Gastrocnemius medialis (tissue), 4 donors: ENCODE measurements at places on chromosomes 1 and 21. TPM values are rescaled to one million over a fixed set of nuclear protein-coding genes. Genes with fewer than 3 reads are reported as not detected.
A peak's percentile ranks its signal among the peaks of the same experiment; 100 is the strongest.

- no peak overlapping the region for H3K27ac ChIP-seq
- H3K4me1 ChIP-seq, result peaks cover 6% of the 10 kb centered on the region
- no peak overlapping the region for H3K4me3 ChIP-seq
- no peaks in the 10 kb centered on the region for H3K27me3 ChIP-seq
- peaks cover 33% of the 10 kb centered on the region for H3K36me3 ChIP-seq
Measured at GRCh38 chr1:230251644-230252191, 174.4 kb downstream of the PGBD5 start.

- no peaks in the 10 kb centered on the region for H3K27me3 ChIP-seq
- H3K4me1 ChIP-seq, result no peaks in the 10 kb centered on the region
- no peak for DNase-seq
Measured at GRCh38 chr1:56473582-56474270, 105.6 kb downstream of the PLPP3 start.

- H3K27ac ChIP-seq, result peak overlapping the region; percentile 78
- DNase-seq, result no peak
Measured at GRCh38 chr1:17587693-17588047, 48.2 kb downstream of the ARHGEF10L start.

- H3K4me1 ChIP-seq, result peaks cover 25% of the 10 kb centered on the region
- H3K4me3 ChIP-seq, result no peak overlapping the region
- DNase-seq, result peak; percentile 2
- no peak overlapping the region for H3K27ac ChIP-seq
Measured at GRCh38 chr1:68917456-68917855, 420.6 kb upstream of the DEPDC1 start.

GRCh38 chr1:93964777-93965200, 55.6 kb upstream of the GCLM start:
- no peak overlapping the region for H3K4me3 ChIP-seq
- no peaks in the 10 kb centered on the region for H3K27me3 ChIP-seq
- no peak for DNase-seq
- no peak overlapping the region for H3K27ac ChIP-seq
- no peaks in the 10 kb centered on the region for H3K36me3 ChIP-seq

GRCh38 chr1:89670163-89670562, 37.2 kb downstream of the LRRC8C start:
- DNase-seq, result no peak
- H3K27me3 ChIP-seq, result no peaks in the 10 kb centered on the region
- H3K4me1 ChIP-seq, result no peaks in the 10 kb centered on the region
- H3K36me3 ChIP-seq, result no peaks in the 10 kb centered on the region
- no peak overlapping the region for H3K27ac ChIP-seq

DNA sequence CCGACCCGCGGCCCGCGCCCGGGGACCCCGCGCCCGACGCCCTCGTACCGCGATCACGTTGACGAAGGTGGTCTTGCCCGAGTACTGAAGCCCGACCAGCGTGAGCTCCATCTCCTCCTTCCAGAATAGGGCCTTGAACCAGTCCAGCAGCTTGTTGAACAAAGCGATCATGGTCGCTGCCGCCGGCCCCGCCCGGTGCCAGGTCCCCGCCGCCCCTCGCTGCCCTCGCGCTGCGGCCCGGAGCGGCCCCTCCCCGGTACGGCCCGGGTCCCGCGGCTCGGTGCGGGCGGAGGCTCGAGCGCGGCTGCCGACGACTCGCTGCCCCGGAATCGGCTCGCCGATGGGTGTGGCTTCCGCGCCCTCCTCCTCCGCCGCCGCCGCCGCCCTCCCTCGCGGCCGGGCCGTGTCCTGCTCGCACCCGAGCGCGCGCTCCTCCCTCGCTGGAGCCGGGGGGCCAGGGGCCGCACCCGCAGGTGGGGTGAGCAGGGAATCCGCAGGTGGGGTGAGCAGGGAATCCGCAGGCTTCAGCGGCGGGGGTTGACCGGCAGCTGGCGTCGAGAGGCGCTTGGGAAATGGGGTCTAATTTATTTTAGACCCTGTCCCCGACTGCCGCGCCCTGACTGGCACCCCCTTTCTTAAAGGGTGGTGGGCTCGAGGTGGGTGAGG, at the start of gene ARL8A:
TSS of gene ARL8A (minus strand) at position 336 of the 666 bp plus-strand sequence. CDS start at position 171, 165 bp downstream.
- peaks cover 31% of the 10 kb centered on the region for H3K4me1 ChIP-seq
- peak within 1 kb of the TSS; percentile 94 for H3K4me3 ChIP-seq
- DNase-seq, result peak; percentile 45
- H3K27me3 ChIP-seq, result no peaks in the 10 kb centered on the region

GRCh38 chr21:16047904-16048303, 318.1 kb downstream of the USP25 start:
- no peak overlapping the region for H3K27ac ChIP-seq
- no peak for DNase-seq
- no peak overlapping the region for H3K4me3 ChIP-seq
- no peaks in the 10 kb centered on the region for H3K4me1 ChIP-seq
- H3K27me3 ChIP-seq, result no peaks in the 10 kb centered on the region

GRCh38 chr1:191460234-191460633, 698.0 kb upstream of the RGS18 start:
- H3K27me3 ChIP-seq, result no peaks in the 10 kb centered on the region
- no peak overlapping the region for H3K27ac ChIP-seq
- H3K4me3 ChIP-seq, result no peak overlapping the region
- no peak for DNase-seq
- H3K36me3 ChIP-seq, result no peaks in the 10 kb centered on the region

- no peak for DNase-seq
- H3K27me3 ChIP-seq, result no peaks in the 10 kb centered on the region
- no peaks in the 10 kb centered on the region for H3K36me3 ChIP-seq
- H3K27ac ChIP-seq, result no peak overlapping the region
- no peak overlapping the region for H3K4me3 ChIP-seq
Measured at GRCh38 chr1:201304126-201304525, 20.8 kb downstream of the PKP1 start.

DNA sequence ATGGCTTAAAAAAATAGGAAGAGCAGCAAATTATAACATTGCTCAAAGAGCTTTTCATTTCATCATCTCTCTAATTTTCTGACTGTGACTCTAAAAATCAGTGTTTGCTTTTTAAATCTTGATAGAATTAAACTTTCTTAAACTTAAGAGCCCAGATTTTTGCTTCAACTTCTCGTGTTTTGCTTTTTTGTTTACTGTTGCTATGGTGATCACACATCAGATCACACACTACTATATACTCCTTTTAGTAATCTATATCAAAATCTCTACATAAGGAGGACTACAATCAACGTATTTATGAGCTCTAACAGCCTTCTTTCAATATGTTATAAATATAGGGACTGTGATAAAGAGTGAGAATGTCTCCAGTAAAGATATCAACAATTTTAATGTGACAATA, 537.3 kb downstream of the KCNT2 start:
- no peaks in the 10 kb centered on the region for H3K36me3 ChIP-seq
- no peaks in the 10 kb centered on the region for H3K27me3 ChIP-seq
- no peaks in the 10 kb centered on the region for H3K4me1 ChIP-seq
- no peak overlapping the region for H3K27ac ChIP-seq

GRCh38 chr1:191970116-191970515, 188.1 kb upstream of the RGS18 start:
- H3K4me3 ChIP-seq, result no peak overlapping the region
- H3K36me3 ChIP-seq, result no peaks in the 10 kb centered on the region
- no peak for DNase-seq
- no peaks in the 10 kb centered on the region for H3K4me1 ChIP-seq
- no peaks in the 10 kb centered on the region for H3K27me3 ChIP-seq

DNA sequence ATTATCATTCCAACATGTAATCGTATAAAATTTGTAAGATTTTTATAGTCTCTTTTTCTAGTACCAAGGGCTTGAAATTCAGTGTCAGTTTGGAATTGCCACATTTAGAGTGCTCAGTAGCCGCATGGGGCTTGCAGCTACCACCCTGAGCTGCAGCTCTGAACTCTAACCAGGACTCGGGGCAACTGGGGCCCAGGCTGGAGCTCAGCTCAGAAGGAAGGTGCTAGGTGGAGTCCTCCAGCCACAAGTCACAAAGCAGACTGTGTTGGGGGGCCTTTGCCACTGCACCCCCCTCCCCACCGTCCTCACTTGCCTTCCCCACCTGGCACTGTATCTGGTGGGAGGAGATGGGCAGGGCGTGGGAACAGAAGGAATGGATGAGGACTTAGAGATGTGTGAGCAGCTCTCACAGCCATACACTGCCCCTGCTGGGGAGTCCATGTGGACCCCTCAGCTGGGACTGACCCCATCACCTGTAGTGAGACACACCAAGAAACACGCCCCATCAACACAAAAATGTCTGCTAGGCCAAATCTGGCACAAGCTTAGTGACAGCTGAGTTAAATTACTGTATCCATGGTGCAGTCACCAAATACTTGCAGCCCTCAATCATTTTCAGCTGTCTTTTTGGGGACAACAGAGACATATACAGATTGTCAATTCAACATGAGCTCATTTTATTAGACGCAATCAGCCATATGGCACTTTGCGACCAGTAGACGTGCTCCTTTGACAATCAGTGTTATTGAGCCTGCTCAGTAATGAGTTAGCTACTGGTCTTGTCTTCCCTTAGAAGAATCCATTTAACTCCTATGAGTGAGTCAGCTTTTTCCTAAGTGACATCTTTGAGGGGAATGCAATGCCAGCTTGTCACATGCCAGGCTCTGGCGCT, 241.7 kb upstream of the RAB4A start:
- H3K27me3 ChIP-seq, result no peaks in the 10 kb centered on the region
- no peak overlapping the region for H3K27ac ChIP-seq
- no peaks in the 10 kb centered on the region for H3K36me3 ChIP-seq
- no peaks in the 10 kb centered on the region for H3K4me1 ChIP-seq
- no peak overlapping the region for H3K4me3 ChIP-seq

- peaks cover 6% of the 10 kb centered on the region for H3K4me1 ChIP-seq
- H3K4me3 ChIP-seq, result no peak overlapping the region
- no peaks in the 10 kb centered on the region for H3K27me3 ChIP-seq
- no peak for DNase-seq
- no peak overlapping the region for H3K27ac ChIP-seq
- H3K36me3 ChIP-seq, result peaks cover 5% of the 10 kb centered on the region
Measured at GRCh38 chr21:15034126-15034853, 30.5 kb downstream of the NRIP1 start.

DNA sequence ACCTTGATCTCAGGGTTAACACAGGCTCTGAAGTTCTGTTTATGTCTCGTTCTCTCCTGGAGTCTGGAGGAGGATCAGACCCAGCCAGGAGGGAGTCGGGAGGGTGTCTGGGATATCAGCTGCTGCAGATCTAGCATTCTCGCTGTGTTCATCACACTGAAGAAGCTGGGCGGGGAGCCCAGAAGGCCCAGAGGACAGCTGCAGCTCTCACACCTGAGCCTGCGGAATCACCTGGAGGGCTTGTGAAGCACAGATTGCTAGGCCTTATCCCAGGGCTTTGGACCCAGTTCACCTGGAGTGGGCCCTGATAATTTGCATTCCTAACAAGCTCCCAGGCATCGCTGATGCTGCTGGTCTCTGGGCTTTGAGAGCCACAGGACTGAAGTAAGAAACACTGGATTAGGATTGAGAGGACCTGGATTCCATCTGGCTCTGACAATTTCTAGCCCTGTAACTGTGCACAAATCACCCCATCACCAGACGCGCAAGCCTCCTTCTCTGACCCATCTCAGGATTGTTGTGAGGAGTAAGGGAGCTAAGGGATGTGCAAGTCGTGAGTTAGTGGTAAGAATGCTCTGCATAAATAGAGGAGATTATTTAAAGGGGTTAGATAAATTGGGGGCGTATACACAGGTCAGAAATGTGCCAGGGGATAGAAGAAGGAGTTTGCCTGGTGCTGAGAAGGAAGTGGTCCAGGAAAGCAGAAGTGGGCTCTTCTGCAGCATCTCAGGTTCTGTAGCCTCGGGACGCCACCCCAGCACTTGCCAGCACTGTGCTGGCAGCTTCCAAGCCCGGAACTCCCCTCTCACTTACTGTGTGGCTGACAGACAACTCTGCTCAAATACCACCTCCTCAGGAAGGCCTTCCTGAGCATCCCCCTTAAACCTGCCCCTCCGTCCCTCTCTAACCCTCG, 19.1 kb downstream of the ABCA4 start:
- H3K4me3 ChIP-seq, result no peak overlapping the region
- DNase-seq, result no peak
- H3K27me3 ChIP-seq, result no peaks in the 10 kb centered on the region
- H3K36me3 ChIP-seq, result no peaks in the 10 kb centered on the region
- no peak overlapping the region for H3K27ac ChIP-seq

GRCh38 chr1:9211291-9211811, 23.2 kb upstream of the H6PD start:
- no peaks in the 10 kb centered on the region for H3K27me3 ChIP-seq
- H3K36me3 ChIP-seq, result no peaks in the 10 kb centered on the region
- no peak for DNase-seq
- H3K27ac ChIP-seq, result no peak overlapping the region
- no peak overlapping the region for H3K4me3 ChIP-seq
- no peaks in the 10 kb centered on the region for H3K4me1 ChIP-seq

DNA sequence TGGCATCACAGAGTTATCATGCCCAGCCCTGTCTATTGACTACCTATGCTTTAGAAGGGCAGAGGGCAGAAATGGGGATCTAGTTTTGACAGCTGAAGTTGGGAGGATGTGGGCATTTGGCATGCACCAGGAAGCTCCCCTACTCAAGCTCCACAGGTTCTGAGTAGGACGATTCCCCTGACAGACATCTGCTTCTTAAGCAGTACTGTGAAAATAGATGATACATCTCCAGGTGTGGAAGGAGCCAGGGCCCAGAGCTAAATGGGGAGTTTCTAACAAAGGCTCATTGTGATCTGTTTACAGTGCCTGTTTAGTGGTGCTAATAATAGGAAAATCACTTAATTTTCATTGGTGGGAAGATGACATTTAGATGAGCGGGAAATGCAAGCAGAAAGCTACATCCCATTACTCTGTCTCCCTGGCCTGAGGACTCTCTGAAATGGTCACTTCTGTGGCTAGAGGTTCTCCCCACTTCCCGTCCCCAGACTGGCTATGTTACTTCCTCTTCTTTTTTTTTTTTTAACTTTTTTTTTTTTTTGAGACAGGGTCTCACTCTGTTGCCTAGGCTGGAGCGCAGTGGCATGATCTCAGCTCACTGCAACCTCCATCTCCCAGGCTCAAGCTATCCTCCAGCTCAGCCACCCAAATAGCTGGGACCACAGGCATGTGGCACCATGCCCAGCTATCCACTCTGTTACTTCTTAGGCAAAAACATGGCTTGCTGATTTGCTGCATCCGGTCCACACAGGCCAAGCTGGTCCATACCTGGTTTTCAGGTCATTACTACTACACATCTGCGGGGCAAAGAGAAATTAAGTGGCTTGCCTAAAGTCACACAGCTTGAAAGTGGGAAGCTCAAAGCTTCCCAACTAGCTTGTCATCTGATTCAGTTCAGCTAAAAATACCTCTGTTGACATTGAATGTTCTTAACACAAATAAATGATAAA, 23.2 kb upstream of the CNIH3 start:
- no peaks in the 10 kb centered on the region for H3K36me3 ChIP-seq
- no peaks in the 10 kb centered on the region for H3K27me3 ChIP-seq
- H3K27ac ChIP-seq, result no peak overlapping the region
- H3K4me3 ChIP-seq, result no peak overlapping the region

Gene WNT2B
- total RNA-seq, result 0.34 TPM

Gene MXRA8
- 13.9 TPM for total RNA-seq
